ENCODE measurements at places on chromosomes 4 and X. TPM values are rescaled to one million over a fixed set of nuclear protein-coding genes. Genes with fewer than 3 reads are reported as not detected.

NLGN3 gene
- total RNA-seq, result 10.8 TPM

DNA sequence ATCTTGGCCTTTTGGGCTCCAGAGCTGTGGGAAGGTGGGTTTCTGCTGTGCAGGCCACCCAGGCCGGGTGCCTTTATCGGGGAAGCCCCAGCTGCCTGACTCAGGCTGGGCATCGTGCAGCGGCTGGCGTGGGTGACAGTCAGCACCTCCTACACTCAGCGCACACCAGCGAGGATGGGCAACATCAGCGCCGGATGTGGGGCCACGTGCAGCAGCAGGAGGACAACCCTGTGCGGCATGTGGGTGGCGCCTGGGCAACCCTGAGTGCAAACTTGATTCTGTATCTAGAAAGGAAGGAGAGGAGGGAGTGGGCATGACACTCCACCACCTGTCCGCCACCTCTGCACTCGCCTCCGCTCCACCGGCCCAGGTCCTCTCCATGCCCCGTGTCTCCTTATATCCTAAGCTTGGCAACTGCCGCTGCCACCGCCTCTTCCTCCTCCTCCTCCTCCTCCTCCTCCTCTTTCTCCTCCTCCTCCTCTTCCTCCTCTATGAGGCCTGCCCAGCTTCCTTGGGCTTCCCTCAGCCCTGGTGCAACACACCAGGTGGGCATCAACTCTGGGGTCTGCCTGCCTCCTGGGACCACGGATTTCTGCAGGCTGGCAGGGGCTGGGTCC is 107.4 kb upstream of the AFAP1 start:
- no peaks in the 10 kb centered on the region for H3K36me3 ChIP-seq
- no peaks in the 10 kb centered on the region for H3K27me3 ChIP-seq
- peaks cover 21% of the 10 kb centered on the region for H3K4me1 ChIP-seq
- no peak overlapping the region for H3K27ac ChIP-seq
- no peak overlapping the region for H3K4me3 ChIP-seq

DNA sequence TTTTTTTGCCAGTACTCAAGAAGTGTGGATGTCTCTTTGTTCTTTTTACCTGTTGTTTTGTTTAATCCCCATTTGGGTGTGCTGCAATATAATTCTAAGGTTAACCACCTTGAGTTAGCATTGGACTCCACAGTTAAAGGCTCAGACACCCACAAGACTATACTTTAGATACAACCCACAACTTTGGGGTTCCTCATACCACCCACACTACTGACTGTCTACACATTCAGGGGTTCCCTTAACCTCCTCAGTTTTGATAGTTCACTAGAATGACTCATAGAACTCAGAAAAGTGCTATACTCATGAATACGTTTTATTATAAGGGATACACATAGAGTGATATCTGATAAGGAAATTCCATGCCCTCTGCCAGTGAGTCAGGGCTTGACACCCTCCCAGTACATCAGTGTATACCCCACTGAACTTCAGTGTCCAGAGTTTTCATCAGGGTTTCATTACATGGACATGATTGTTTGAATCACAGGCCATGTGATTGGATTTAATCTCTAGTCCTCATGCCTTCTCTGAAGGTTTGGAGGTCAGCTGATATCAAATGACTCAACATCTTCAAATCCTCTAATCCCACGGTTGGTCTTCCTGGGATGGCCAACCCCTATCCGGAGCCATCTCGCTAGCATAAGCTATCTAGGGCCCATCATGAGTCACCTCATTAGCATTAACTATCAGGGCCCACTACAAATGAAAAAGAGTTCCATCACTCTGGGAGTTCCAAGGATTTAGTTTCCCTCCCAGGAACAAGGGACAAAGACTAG is 357.7 kb upstream of the EMCN start:
- no peaks in the 10 kb centered on the region for H3K27me3 ChIP-seq
- no peak overlapping the region for H3K4me3 ChIP-seq
- H3K4me1 ChIP-seq, result no peaks in the 10 kb centered on the region
- no peak overlapping the region for H3K27ac ChIP-seq

UPF3B gene
- total RNA-seq, result 6.9 TPM

TLR3 gene
- total RNA-seq, result 4.9 TPM

MXD4 gene
- total RNA-seq, result 62.8 TPM

DNA sequence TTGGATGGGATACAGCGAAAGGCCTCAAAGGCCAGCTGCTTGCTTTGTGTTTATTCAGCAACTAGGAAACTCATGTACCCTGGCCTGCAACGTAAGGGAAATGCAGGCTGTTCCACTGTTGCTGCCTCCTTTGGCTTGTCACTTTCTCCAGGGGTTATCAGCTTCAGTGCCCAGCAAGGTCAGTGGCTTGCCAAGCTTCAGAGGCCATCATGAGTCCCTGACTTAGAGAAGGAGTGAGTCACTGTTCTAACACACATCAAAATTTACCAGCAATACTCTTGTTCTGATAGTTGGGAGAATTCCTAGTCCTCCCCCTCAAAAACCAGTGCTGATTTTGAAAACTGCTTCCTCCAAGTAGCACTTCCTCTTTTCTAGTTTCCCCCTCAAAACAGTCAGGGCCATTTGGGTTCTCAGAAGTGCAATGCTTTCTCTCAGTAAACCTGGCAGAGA is 250.8 kb downstream of the ARHGAP24 start:
- H3K27me3 ChIP-seq, result no peaks in the 10 kb centered on the region
- no peaks in the 10 kb centered on the region for H3K36me3 ChIP-seq
- no peak overlapping the region for H3K4me3 ChIP-seq
- H3K4me1 ChIP-seq, result peaks cover 35% of the 10 kb centered on the region
- DNase-seq, result no peak

- H3K27ac ChIP-seq, result no peak overlapping the region
- no peak for DNase-seq
- H3K4me3 ChIP-seq, result no peak overlapping the region
- no peaks in the 10 kb centered on the region for H3K36me3 ChIP-seq
Measured at GRCh38 chr4:11495818-11496217, 67.1 kb upstream of the HS3ST1 start.

DNA sequence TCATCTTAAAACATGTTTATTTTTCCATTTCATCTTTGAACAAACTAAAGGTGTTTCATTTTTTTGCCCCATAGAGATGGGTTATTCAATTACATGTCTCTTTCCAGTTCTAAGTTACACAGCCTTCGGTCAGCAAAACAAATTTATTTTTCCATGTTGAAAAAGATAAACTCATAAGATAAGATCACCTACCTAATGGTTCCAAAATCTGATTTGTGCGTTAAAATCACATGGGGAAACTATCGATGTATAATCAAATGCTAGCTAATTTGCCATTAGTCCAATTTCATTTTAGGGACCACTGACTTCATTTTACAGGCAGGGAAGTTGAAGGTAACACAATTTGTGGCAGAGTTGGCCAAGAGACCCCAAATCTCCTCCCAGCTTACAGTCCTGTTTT is 67.2 kb upstream of the ACSL1 start:
- DNase-seq, result no peak
- no peak overlapping the region for H3K4me3 ChIP-seq
- no peaks in the 10 kb centered on the region for H3K27me3 ChIP-seq
- no peaks in the 10 kb centered on the region for H3K36me3 ChIP-seq
- no peaks in the 10 kb centered on the region for H3K4me1 ChIP-seq
- no peak overlapping the region for H3K27ac ChIP-seq

DNA sequence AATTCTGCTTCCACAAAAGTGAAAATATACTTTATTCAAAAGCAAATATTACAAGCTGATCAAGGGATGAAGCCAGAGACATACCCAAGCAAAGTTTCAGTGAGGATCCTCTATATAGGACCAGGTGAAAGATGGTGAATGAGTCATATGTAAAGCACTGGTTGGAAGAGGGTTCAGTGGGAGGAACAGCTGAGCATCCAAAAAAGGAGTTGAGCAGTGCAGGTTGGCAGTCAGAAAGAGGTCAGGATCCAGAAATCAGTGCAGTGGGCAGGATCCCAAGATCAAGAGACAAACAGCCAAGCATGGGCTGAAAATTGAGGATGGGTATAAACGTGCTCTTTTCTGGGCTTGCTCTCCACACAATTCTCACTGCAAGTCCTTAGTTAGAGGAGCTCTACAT is 30.3 kb downstream of the OTC start:
- no peak for DNase-seq
- no peaks in the 10 kb centered on the region for H3K27me3 ChIP-seq
- H3K27ac ChIP-seq, result no peak overlapping the region
- H3K4me1 ChIP-seq, result no peaks in the 10 kb centered on the region
- H3K36me3 ChIP-seq, result no peaks in the 10 kb centered on the region
